ENCODE measurements at places on chromosomes 11 and 22.
A peak's percentile ranks its signal among the peaks of the same experiment; 100 is the strongest.

DNA sequence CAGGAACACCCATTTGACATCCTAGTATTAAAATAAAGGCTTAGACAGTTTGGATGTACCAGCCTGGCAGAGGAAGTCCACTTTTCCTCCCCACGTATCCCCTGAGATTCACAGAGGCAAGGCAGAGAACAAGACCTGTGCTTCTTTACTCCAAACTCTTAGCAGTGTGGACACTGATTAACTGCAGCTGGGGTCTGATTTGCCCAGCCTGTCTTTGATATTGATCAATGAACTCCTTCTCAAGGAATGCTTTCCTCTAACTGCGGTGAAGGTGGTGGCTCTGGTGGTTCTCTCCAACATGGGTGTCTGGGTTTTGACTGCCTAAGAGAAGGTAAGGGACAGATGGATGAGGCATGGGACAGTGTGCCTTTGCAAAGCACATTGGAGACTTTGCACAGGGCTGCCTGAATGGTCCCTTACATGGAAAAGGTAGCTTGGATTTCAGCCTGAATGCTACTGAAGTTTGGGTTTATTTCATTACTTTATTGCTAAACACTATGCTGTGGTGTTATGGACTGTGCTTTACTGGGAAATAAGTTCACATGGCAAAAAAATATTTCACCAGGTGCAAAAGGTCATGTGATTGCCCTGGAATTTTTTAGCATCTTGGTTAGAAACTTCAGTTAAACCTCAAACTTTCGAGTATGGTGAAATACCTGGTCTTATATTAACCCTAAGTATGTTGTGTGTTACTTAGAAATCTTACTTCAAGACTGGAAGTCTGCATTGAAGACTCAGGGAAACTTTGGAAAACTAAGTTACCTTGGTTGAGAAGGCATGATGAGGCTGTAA, 1.8 kb downstream of the GAS2 start:
- DNase-seq: no peak

DNA sequence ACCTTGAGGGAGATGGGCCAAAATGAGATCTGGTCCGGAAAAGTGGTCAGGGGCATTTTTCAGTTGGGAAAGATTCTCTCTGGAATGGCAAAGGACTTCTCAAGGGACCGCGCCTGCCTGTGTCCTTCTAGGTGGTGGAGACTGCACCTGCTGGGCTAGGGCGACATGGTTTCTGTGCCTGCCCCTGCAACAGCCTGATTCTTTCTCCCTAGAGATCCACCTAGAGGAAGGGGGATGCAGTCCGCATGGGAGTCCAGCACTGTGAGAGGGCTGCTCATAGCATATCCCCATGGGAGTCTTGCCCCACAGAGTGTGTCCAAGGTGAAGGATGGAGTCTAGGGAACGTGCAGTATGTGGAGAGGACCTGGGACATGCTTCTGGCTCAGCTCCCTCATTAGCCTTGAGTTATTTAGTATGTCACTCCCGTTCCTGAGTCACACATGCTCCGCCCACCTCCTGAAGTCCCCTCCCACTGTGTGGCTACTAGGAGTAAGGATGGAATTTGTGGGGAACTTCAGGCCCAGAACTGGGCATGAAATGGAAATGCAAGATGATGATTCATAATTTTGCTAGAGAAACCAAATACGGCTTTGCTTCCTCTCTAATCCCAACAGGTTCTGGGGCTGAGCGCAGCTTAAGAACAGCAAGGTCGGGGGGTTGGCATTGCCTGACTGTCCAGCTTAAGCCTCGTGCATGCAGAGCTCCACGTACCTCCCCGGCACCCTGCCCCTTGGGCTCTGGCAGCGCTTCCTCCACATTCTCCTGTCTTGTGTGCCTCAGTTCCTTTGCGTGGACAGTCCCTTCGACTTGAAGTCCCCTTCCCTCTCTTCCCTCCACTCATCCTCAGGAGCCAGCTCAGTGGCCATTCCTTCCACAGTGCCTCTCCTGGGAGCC, 35.0 kb downstream of the GRIK4 start:
- DNase-seq: peak; percentile 87

GRCh38 chr11:89456681-89457080, 34.5 kb downstream of the NOX4 start:
- DNase-seq: no peak

DNA sequence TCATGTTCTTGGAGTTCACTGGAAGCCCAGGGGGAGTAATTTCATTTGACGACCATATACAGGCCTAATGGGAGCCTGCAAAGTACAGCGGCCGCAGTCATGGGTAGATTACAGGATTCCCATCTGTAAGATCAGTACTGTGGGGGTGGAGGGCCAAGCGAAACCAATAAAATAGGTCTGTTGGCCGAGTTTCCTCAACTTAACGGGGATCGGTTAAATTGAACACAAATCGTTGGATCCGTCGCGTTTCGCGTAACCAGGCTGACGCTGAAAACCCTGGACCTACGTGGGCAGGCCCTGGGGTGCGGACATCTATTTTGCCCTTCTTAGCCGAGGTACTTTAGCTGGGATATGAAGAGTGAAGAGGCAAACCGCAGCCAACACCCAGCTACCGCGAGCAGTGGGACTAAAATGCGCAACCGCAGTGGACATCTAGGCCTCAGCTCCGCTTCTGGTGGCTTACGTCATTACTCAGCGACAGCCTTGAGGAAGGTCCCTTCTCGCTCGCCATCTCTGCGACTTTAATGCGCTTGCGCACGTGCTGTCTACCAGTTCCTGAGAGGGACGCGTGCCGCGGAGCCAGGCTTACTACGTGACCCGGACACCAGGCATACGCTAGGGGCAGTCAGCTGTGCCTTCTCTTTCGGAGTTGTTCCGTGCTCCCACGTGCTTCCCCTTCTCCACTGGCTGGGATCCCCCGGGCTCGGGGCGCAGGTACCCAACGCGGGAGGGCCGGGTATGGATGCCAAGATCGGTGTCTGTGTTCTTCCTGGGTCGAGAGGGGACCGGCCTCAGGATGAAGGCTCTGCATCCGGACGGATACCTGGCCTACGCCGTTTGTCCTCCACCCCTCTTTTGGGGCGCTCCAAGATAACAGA, at the start of gene NAT10:
Gene NAT10, plus strand, starts transcription at position 551 of the 878 bp plus-strand sequence. CDS start 2,597 bp downstream, outside the sequence.
- DNase-seq: peak; percentile 96

DNA sequence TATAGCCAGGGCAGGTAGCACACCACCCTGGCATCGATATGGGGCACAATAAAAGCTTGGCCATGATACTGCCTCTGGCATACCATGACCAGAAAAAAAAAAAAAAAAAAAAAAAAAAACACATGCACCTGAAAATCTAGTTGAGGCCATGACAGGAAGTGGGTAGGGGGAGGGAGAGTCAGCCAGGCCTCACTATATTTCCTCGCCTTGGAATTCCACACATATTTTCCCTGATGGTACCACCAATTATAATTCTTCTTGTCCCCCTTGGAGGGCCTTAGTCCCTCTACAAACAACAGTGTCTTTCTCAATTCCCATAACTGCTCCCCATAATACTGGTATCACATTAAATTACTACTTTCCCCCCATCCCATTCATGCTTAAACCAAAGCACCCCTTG, 12.6 kb upstream of the CHKA start:
- DNase-seq: no peak

Measured in HTR-8/SVneo (cell line).